ENCODE measurements at places on chromosomes 3 and 15. TPM values are rescaled to one million over a fixed set of nuclear protein-coding genes. Genes with fewer than 3 reads are reported as not detected.
A peak's percentile ranks its signal among the peaks of the same experiment; 100 is the strongest.

DNA sequence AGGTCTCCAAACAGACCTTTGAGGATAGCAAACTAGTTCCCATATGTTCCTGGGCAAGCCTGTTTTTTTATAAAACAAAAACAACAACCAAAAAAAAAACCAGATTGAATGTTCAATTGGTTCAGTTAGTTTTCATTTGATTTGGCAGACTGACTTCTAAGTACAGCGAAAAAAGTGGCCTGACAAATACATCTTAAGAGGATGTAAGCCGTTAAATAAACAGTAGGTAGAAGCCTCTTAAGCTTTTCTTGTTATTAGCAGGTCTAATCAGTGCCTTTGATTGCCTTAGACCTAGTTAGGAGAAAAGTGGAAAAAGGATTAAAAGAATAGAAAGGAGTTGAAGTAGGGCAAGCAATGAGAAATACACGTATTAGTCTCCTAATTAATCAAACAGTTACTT, 13.2 kb downstream of the TSC22D2 start:
- H3K36me3 ChIP-seq, result no peaks in the 10 kb centered on the region
- no peak for DNase-seq
- no peak overlapping the region for H3K4me3 ChIP-seq
- H3K27ac ChIP-seq, result no peak overlapping the region

DNA sequence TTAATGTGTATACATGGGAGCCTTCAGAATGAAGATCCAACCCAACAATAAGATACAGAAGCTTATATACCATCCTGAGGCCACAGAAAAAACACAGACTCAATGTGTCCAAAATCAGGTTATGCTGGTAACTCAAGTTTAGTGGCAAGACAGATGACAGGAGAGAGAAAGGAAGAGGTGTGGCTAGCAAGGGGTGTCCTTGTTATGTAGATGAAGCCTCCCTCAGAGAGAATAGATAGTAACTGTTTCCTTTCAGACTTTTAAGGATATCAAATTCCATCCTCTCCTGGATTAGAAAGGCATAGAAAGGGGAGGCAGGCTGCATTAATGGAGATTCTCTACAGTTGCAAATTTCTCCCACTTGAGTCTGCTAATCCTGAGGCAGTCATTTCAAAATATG, 447.4 kb downstream of the GABRB3 start:
- DNase-seq, result peak; percentile 15
- 0 out of 2 replicates have a peak overlapping the region, but pooled peaks have one; percentile 43 for H3K27ac ChIP-seq
- H3K27me3 ChIP-seq, result no peaks in the 10 kb centered on the region
- H3K4me1 ChIP-seq, result peaks cover 4% of the 10 kb centered on the region
- H3K36me3 ChIP-seq, result no peaks in the 10 kb centered on the region

- no peak overlapping the region for H3K27ac ChIP-seq
- no peaks in the 10 kb centered on the region for H3K36me3 ChIP-seq
- H3K4me3 ChIP-seq, result no peak overlapping the region
- no peaks in the 10 kb centered on the region for H3K27me3 ChIP-seq
- DNase-seq, result no peak
Observed at GRCh38 chr15:57566834-57567233, 24.9 kb upstream of the MYZAP start.

GRCh38 chr3:186169379-186169778, 60.5 kb upstream of the ETV5 start:
- no peaks in the 10 kb centered on the region for H3K36me3 ChIP-seq
- no peaks in the 10 kb centered on the region for H3K4me1 ChIP-seq
- no peak overlapping the region for H3K4me3 ChIP-seq
- no peaks in the 10 kb centered on the region for H3K27me3 ChIP-seq
- no peak overlapping the region for H3K27ac ChIP-seq

Gene LYZL4
- total RNA-seq, result not detected

Gene STX19
- not detected for total RNA-seq

Gene IMPG2
- 0.08 TPM for total RNA-seq

DNA sequence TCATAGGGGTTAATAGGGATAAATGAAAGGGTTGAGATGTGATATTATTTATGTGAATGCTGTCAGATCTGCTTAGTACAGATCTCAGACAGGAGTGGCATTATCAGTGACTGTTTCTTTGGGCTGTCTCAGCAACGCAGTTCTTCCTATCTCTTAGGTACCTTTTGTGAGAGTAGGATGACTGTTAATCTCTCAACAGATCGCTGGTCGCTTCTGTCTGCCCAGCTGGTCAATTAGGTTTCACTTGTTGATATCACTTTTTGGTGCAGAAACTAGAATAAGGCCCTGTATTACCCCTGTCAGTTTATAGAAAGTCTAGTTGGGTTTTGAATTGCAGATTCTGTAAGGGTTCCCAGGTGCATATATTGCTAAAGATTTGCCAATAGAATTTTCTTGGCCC, 16.5 kb downstream of the DIS3L start:
- H3K4me3 ChIP-seq, result no peak overlapping the region
- H3K27me3 ChIP-seq, result no peaks in the 10 kb centered on the region
- H3K36me3 ChIP-seq, result peaks cover 18% of the 10 kb centered on the region
- H3K27ac ChIP-seq, result no peak overlapping the region
- DNase-seq, result no peak

Gene TPRG1
- 0.37 TPM for total RNA-seq

DNA sequence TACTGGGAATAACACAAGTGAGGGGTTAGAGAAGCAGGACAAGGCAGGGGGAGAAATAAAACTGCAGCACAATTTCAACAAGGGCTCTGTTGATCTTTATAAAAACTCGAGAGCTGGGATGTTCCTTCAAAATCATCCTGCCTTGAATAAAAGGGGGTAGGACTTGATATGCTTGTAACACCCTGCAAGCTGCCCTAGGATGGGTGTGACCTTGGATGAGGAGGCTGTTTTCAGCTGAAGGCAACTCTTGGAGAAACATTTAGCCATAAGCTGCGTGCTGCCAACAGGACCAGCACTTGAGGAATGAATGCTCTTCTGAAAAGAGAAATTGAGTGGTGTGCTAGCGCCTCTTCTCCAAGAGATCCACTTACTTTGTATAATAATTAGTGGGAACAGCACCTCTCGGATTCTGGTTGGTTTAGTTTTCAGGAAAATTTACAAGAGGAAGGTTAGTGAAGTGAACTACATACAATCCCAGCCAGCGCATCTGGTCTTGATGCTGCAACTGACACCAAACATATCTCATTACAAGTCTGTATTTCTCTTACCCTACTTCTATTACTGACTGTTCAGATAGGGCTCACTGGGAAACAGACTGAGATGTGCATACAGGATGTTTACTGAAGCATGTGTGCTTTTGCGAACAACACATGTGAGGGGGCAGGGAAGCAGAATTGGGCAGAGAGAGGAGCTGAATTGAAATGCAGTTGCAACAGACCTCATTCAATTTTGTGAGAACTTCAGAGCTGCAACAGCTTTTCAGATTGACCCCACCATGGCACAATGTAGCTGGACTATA, 643.0 kb upstream of the GOLIM4 start:
- H3K4me1 ChIP-seq, result peaks cover 4% of the 10 kb centered on the region
- DNase-seq, result no peak
- no peak overlapping the region for H3K4me3 ChIP-seq
- H3K27me3 ChIP-seq, result no peaks in the 10 kb centered on the region

DNA sequence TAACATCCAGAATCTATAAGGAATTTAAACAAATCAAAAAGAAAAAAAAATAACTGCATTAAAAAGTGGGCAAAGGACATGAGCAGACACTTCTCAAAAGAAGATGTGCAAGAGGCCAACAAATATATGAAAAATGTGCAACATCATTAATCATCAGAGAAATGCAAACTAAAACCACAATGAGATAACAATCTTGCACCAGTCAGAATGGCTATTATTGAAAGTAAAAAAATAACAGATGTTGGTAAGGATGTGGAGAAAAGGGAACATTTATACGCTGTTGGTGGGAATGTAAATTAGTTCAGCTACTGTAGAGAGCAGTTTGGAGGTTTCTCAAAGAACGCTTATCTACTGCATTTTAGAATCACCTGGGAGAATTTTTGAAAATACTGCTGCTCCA, 186.1 kb downstream of the OTOL1 start:
- no peak overlapping the region for H3K4me3 ChIP-seq
- no peaks in the 10 kb centered on the region for H3K4me1 ChIP-seq
- H3K27me3 ChIP-seq, result no peaks in the 10 kb centered on the region
- no peak for DNase-seq
- no peak overlapping the region for H3K27ac ChIP-seq

Gene CCRL2
- total RNA-seq, result not detected

- H3K27me3 ChIP-seq, result no peaks in the 10 kb centered on the region
- DNase-seq, result peak; percentile 44
- H3K4me3 ChIP-seq, result no peak overlapping the region
- H3K4me1 ChIP-seq, result peaks cover 10% of the 10 kb centered on the region
- no peak overlapping the region for H3K27ac ChIP-seq
- no peaks in the 10 kb centered on the region for H3K36me3 ChIP-seq
Observed at GRCh38 chr3:184685646-184686045, 26.2 kb downstream of the MAGEF1 start.

Gene CHRNA3
- 2.1 TPM for total RNA-seq

Measured in H1 (cell line).